ENCODE measurements at places on chromosomes 2 and 18. TPM values are rescaled to one million over a fixed set of nuclear protein-coding genes. Genes with fewer than 3 reads are reported as not detected.

DAW1 gene
- 0.26 TPM for total RNA-seq

CCDC74B gene
- total RNA-seq = 9.8 TPM

SNTG2 gene
- not detected for total RNA-seq

REG3A gene
- total RNA-seq = not detected

CYP27C1 gene
- total RNA-seq = 5.7 TPM

CD8B gene
- total RNA-seq = not detected

- no peak for DNase-seq
Observed at GRCh38 chr2:157900684-157901083, 24.6 kb upstream of the ACVR1 start.

DNA sequence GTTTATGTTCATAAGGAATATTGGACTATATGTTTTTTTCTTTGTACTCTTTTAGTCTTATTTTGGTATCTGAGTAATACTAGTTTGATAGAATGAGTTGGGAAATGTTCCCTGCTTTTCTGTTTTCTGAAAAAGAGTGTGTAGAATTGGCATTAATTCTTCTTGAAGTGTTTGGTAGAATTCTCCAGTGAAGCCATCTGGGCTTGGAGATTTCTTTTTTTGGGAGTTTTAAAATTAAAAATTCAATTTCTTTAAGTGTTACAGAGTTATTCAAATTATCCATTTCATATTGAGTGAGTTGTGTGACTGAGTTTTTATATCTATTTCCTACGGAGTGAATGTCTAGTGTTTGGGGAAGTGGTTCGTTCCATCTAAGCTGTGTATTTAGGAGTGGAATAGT is 80.6 kb upstream of the HS6ST1 start:
- DNase-seq = no peak

DNA sequence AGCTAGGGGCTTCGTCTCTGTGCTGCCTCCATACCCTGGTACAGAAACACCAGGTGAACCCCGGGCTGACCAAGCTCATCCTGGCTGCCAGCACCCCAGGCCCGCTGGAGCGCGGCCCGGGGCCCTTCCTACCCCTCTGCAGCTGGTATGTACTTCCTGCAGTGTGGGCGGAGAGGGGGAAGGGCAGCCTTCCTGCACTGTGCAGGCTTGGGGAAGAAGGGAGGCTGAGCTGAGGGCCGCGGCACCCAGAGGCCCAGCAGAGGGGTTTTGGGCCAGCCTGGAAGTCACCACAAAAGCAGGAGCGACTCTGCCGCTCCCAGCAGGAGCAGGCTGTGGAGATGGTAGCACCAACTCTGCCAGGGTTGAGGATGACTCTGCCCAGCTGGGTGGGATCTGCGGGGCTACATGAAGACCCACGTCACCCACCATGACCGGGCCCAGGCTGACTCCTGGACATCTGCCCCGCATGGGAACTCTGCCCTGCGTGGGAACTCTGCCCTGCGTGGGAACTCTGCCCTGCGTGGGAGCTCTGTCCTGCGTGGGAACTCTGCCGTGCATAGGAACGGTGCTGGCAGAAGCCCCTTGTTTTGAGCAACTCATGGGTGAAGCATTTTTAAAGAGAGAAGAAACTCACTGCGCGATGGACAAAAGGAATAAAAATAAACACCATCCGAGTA is 273.3 kb downstream of the NDUFA10 start:
- no peak for DNase-seq

DNA sequence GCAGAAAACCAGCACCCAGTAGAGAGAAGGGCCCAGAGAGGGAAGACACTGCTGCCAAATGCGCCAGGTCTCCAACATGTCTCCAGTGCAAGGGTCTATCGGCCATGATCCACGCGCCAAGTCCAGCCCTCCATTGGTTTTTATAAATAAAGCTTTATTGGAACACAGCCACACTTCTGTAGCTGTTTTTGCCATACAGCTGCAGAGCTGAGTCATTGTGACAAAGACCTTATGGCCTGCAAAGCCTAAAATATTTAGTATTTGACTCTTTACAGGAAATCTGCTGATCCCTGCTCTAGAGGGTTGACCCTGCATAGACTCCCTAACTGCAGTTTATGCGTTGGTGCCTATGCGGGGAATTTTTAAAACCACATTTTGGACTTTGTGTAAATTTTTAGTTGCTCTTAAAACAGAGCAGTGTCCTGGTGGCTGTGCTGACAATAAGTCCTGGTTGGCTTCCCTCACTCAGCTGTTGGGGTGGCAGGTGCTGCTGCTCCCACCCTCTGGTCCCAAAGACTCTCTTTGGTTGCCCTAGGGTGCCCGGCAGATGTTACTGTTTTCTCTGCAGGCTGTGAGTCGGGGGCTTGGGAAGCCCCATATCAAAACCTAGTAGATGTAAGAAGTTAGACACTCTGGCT is 154.9 kb downstream of the CTIF start:
- DNase-seq = no peak

DNA sequence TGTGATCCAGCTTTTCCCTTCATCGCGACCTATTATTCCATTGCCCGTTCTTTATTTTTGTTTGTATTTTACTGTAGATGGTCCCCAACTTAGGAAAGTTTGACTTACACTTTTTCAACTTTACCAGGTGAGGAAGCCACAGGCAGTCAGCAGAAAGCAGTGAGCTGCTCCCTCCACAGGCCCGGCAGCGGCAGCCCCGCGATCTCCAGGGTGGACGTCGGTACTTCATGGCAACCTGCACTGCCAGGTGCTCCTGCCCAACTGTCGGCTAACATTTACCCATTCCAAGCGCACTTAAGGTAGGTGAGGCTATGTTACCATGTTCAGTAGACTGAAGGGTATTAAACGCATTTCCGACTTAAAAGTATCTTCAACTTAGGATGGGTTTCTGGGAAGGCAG is 12.8 kb downstream of the ZNF516 start:
- DNase-seq = no peak

- no peak for DNase-seq
Observed at GRCh38 chr2:223945755-223946154, 620 bp upstream of the WDFY1 start.

- no peak for DNase-seq
Observed at GRCh38 chr2:238581126-238581525, 154.4 kb downstream of the ASB1 start.

DNA sequence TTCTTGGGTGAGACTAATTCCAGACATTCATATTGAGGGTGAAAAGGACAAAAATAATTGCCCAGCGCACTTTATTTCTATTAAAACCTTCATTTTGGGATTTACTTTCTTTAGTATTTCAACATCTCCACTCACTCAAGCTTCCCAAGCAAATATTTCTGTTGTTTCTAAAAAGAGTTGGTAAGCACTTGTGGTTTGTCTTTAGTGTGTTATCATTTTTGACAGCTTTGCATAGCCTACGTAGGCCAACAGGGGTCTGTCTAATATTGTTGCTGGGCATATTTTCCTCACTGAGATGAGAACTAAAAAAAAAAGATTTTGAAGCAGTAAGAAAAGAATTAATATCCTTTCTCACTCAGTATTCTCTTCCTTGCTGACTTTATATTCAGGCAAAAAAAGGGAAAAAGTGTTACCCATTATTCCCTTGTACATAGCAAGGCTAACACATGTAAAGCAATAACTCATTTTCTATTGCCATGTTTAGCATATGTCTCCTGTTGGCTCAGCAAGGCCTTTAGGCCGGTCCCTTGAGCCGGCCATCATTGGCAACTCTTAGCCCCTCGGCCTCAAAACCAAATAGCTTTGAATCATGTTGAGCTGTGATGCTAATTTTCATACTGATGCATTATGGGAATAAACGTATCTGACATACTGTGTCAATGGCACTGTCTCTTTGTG is 494.2 kb downstream of the ARHGAP15 start:
- DNase-seq = no peak

GRCh38 chr2:201574766-201575165 is 68.5 kb downstream of the TMEM237 start:
- no peak for DNase-seq

- no peak for DNase-seq
Observed at GRCh38 chr2:55236992-55237543, 4.6 kb downstream of the RPS27A start.

Measured in Panc1 (cell line).